ENCODE measurements at places on chromosomes 11 and 22.
A peak's percentile ranks its signal among the peaks of the same experiment; 100 is the strongest.

DNA sequence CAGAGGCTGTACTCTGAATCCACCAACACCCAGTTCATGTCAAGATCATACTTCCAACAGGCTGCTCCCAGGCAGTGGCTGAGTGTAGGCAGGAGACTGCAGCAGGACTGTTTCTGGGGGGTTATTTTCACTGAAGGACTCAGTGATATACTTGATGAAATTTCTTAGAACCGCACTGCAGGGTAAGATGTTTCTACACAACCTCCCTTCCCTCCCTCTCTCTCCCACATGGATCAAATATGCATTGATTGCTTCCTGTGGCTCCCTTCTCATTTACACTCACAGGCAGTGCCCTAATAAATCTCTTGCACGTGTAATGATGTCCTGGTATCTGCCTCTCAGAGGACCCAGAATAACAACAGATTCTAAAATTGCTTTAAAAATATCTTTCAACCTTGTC is 251.3 kb upstream of the CCDC179 start:
- DNase-seq, result no peak

GRCh38 chr11:69240332-69241074 is 53.5 kb upstream of the MYEOV start:
- DNase-seq, result no peak

DNA sequence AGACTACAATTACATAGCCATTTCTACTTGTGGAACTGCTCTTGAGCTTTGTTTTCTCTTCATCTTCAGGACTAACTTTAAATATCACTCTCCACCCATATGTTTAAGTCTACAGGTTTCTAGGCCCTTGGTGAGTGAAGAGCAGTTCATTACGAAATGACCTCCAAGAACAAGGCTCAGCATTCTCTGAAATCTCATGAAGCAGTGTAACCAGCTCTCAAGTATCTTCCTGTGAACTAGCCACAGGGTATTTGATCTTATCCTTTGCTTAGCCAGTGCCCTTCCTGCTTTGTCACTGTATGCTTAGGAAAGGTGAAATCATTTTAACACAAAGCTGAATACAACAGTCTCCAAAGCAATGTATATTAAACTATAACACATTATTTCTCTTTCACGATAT is 20.4 kb upstream of the LYVE1 start:
- no peak for DNase-seq

DNA sequence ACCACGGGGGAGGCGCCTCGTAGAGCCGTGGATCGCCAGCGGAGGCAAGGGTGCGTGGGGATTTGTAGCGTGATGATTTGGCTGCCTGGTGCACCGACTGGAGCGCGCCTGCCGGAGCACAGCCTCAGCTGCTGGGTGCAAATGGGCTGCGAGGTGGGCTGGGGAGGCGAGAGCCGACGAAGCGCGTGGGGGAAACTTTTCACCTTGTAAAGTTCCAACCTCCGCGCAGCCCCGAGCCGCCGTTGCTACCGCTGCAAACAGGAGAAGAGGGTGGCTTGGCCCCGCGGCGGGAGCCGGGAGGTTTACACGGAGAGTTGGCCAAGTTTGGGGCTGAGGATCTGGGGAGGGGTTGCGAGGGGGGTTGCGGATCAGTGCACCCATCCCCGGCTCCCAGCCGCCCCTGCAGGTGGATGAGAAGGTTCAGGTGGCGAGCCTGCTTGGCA is 528 bp downstream of the FAT3 start:
- no peak for DNase-seq

GRCh38 chr11:88680806-88681205 is 343.3 kb upstream of the CTSC start:
- no peak for DNase-seq

GRCh38 chr11:63906585-63906984 is 10.4 kb downstream of the RCOR2 start:
- DNase-seq, result no peak

GRCh38 chr11:82085493-82085892 is 648.2 kb downstream of the FAM181B start:
- DNase-seq, result no peak

DNA sequence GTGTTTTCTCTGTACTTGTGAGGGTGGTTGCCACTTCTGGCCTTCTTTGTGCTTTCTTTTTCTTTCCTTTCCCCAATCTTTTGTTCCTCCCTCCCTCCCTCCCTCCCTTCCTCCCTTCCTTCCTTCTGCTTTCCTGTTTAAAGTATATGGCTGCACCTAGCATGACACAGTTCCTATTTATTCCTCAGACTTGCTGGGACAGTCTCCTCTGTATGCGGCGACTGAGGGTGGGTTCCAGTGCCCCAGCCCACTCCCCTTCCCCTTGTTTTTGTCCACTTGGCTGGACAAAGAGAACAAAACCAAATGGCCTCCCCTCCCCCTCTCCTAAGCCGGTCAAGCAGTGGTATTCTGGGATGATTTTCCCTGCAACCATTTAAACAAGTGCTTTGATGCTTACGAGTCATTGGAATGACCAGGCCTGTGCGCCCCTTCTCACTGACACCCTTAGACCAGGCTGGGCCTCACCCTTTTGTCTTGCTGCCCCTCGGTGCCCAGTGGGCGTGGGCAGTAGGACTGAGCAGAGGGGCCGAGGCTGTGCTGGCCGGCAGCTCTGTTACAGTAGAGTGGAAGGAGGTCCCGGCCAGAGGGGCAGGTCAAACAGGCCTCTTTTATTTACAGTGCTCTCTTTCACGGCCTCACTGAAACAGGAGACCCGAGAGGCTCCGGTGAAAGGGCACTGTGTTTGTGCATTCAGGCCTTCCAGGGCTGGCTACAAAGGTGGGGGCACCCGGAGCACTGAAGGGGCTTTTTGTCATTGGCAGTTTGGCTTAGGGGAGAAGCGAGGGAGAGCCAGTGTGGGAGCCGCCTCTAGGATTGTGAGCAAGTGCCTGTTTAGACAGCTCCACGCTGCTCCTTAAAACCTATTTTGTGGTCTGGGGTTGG is 32.2 kb downstream of the ZBTB16 start:
- DNase-seq, result peak; percentile 79

- no peak for DNase-seq
Measured at GRCh38 chr22:17980015-17980590, 44.3 kb downstream of the MICAL3 start.

DNA sequence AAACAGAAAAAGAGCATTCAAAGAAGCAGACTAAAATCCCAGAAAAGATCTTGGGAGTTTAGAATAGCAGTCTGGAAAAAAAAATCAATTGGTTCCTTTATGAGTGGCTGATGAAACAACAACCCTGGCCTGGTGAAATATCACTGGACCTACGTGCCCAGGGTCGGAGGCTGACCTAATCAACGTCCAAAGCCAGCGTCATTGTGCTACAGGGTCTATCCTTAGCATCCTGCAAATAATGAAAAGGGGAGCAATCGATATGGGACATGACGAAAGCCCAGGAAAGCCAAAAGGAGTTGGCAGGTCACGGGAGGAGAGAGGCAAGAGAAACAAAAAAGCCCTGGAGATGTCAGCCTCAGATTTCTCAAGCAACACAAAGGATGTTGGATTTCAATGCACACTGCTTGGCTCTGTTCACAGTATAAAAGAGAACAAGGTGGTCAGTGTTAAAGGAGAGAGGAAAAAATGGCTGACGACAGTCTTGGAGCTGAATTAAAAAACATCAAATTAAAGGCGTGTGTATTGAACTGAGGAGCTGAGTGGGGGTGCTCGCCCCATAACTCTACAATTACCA is 148.8 kb downstream of the BLID start:
- peak; percentile 83 for DNase-seq

GRCh38 chr11:79388201-79388600 is 52.6 kb downstream of the TENM4 start:
- DNase-seq, result no peak

- no peak for DNase-seq
Measured at GRCh38 chr22:42000466-42000865, 1.9 kb downstream of the WBP2NL start.

DNA sequence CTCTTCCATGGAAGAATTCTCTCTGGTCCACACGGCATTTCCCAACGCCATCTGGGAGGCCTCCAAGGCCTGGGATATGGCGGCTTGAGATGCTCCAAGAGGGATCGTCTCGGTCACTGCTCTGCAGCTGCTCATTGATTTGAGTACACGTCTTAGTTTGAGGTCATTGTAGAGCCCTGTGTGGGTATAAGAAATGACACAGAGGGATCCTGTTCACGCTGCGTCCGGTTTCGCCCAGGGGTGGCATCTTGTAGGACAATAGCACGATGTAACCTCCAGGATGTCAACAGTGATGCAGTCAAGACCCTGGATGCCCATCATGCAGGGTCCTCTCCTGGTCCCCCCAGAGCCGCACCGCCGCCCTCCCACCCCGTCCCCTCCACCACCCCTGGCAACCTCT is 564.6 kb downstream of the BRD1 start:
- no peak for DNase-seq

- DNase-seq, result no peak
Measured at GRCh38 chr11:16925561-16926065, 88.6 kb downstream of the PLEKHA7 start.

DNA sequence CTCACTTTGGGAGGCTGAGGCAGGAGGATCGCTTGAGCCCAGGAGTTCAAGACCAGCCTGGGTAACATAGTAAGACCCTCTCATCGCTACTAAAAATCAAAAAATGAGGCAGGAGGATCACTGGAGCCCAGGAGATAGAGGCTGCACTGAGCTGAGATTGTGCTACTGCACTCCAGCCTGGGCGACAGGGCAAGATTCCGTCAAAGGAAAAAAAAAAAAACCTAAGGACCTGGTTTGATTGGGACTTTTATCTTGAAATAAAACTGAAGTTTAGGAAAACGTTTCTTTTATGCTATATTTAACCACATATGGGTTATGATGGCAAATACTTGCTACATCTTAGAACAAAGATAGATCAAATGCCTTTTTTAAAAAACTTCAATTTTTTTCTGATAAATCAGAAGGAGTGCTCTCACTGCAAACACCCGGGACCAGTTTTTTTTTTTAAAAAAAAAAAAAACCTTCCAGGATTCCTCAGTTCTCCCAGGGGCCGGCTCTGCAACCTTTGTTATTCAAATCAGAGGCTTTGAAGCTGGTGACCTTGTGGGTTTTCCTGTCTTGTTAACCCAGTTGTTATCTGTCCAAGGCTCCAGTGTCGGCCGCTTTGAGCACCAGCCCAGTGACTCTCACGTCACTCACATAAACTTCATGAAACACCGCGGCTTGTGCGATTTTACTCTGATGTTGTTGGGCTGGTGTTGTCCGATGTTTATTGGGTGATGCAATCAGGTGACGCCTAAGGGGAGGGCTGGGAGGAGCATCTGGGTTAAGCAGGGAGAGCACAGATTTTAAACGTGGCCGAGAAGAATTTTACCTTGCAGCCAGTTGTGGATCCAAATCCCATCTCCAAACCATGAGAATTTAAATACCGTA is 24.7 kb upstream of the SLC22A12 start:
- peak; percentile 55 for DNase-seq

GRCh38 chr11:11558396-11558795 is 63.4 kb downstream of the GALNT18 start:
- DNase-seq, result no peak

GRCh38 chr11:1435820-1436467 is 46.2 kb downstream of the BRSK2 start:
- no peak for DNase-seq

DNA sequence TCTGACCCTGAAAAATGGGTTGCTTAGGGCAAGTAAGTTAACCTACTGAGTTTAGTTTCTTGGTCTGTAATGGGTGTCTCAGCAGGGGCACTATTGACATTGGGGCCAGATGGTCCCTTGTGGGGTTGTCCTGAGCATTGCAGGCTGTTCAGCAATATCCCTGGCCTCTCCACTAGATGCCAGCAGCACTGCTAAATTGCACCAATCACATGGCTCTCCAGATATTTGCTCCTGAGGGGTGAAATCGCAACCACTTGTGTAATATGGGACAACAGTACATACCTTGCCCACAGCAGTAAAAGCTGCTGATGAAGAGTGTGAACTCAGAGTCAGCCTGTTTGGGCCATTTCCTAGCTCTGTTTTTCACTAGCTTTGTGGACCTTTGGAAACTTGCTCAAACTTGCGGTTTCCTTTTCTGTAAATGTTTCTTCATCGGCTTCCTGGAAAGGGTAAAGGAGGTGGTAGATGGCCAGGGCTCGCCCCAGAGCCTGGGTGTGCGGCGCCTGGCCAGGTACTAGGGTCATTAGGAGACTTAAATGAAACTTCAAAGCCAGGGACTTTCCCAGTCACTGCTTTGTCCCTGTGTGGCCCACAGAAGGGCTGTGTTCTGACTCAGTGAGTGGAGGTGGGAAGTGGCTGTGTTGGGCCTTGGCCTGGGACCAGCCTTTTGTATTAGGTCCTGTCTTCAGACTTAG is 13.0 kb downstream of the NCF4 start:
- DNase-seq, result no peak

GRCh38 chr11:12389676-12390657 is 12.6 kb downstream of the PARVA start:
- no peak for DNase-seq

GRCh38 chr11:58433638-58434203 is 5.8 kb upstream of the OR5B2 start:
- DNase-seq, result no peak

DNA sequence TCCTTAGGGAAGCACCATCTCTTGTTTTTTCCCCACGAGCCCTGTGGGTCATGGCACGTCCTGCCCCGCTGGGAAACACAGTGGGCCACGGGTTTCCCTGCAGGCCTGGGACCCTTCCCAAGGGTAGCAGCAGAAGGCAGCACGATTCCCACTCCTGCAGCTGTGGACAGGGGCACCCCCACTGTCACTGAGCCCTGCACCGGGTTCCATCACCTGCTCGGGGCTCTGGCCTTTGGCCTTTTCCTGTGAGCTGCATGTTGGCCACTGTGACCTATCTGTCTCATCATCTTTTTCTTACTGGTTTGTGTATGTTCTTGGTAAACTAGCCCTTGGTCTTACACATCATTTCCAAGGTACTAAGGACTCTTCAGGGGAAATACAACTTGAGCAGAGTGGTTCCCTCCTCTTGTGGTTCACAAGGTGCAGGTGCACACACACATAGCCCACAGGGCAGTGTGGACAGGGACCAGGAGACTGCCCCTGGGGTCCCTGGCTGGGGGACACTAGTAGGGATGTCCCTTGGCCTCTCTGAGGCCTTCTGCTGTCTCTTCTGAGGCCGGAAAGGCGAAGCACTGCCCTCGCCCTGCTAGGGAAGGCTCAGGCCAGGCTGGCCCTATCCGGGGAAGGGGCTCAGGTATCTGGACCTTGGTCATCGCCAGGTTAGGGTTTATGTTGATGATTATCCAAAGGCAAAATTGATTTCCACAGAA is 19.0 kb upstream of the TXNRD2 start:
- no peak for DNase-seq

- no peak for DNase-seq
Measured at GRCh38 chr11:62649486-62649885, 3.1 kb upstream of the GANAB start.

GRCh38 chr11:68938088-68938487 is 34.4 kb downstream of the IGHMBP2 start:
- no peak for DNase-seq

Data from pons (tissue), 1 donor.